ENCODE measurements at places on chromosomes 1 and 21. TPM values are rescaled to one million over a fixed set of nuclear protein-coding genes. Genes with fewer than 3 reads are reported as not detected.

Gene EMC1
- 40.7 TPM for total RNA-seq

Gene ARHGEF2
- total RNA-seq: 93.9 TPM

Gene PRDM2
- 32.1 TPM for total RNA-seq

Gene KDM5B
- total RNA-seq: 99.8 TPM

DNA sequence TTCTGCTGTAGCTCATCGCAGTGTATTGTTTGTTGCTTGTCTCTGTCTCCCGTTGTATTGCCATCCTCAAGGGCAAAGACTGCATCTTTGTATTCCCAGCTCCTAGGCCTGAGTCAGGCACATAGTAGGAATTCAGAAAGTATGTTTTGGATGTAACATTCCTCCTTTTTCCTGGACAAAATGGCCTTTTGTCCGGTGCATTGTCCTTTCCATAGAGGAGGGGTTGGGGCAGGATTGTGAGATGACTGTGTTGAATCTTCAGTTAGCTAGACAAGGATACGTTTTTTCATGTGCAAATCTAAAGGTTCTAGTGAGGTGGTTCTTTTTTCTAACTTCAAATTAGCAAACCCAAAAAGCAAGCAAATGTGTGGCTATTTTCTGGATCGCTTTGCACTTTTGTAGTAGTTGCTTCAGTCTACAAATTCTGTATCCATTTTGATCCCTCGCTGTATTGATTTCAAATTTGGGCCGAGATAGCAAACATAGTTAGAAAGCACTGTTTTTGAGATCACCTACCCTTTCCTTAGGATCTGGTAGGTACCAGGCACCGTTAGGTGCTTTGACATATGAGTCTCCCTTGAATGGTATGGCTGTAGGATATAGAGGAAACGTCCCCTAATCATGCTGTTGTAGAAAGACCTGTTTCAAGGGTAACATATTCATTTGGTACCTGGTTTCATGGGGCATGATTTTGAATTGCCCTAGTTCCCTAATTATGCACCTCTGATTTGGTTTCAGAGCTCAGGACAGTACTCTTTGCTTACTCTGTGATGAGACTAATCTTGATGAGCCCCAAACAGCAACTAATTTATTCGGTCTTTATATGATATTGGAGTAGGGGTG is 1.2 kb downstream of the PPP1R8 start:
- no peak for DNase-seq
- H3K4me3 ChIP-seq: peak overlapping the region; percentile 94
- no peaks in the 10 kb centered on the region for H3K36me3 ChIP-seq
- no peaks in the 10 kb centered on the region for H3K27me3 ChIP-seq
- 0 out of 2 replicates have a peak, but pooled peaks cover 14% of the 10 kb centered on the region for H3K4me1 ChIP-seq
- H3K27ac ChIP-seq: no peak overlapping the region

GRCh38 chr21:45177039-45177438 is 102.7 kb downstream of the ADARB1 start:
- H3K36me3 ChIP-seq: no peaks in the 10 kb centered on the region
- no peak overlapping the region for H3K4me3 ChIP-seq
- H3K27ac ChIP-seq: no peak overlapping the region
- H3K4me1 ChIP-seq: no peaks in the 10 kb centered on the region
- H3K27me3 ChIP-seq: no peaks in the 10 kb centered on the region
- DNase-seq: no peak

- H3K4me3 ChIP-seq: no peak overlapping the region
- H3K36me3 ChIP-seq: no peaks in the 10 kb centered on the region
- H3K4me1 ChIP-seq: peaks cover 39% of the 10 kb centered on the region
Observed at GRCh38 chr1:53543778-53544695, 84.8 kb downstream of the DMRTB1 start.

DNA sequence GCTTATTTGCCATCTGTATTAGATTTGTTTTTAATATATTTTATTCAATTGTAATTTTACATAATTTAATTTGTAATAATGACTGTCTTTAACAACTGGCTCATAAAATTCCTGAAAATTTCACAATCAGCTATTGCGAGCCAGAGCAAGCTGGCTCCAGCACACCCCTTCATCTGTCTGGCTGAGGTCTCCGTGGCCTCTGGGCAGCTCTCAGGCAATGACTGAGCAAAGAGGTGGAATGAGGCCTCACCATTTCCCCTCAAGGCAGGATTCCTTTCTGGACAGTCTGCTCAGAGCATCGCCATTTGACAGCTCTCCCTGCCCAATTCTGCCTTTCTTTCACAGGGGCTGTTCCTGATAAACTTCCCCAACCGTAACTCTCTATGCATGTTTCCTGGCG is 5.8 kb upstream of the KANK4 start:
- DNase-seq: peak; percentile 79
- H3K27ac ChIP-seq: no peak overlapping the region
- H3K27me3 ChIP-seq: no peaks in the 10 kb centered on the region
- no peaks in the 10 kb centered on the region for H3K36me3 ChIP-seq
- no peak overlapping the region for H3K4me3 ChIP-seq
